ENCODE measurements at places on chromosomes 4 and X.

GRCh38 chrX:64792598-64793337, 183.5 kb downstream of the ZC4H2 start:
- no peak for DNase-seq

GRCh38 chrX:13023567-13023966, 20.9 kb downstream of the FAM9C start:
- no peak for DNase-seq

- DNase-seq = no peak
These were observed 147.0 kb downstream of the PDLIM5 start for GRCh38 chr4:94598758-94599157.

- no peak for DNase-seq
These were observed 809 bp downstream of the ZFP92 start for GRCh38 chrX:153411988-153412574.

- DNase-seq = no peak
These were observed 40.8 kb upstream of the CLDN24 start for GRCh38 chr4:183362916-183363542.

DNA sequence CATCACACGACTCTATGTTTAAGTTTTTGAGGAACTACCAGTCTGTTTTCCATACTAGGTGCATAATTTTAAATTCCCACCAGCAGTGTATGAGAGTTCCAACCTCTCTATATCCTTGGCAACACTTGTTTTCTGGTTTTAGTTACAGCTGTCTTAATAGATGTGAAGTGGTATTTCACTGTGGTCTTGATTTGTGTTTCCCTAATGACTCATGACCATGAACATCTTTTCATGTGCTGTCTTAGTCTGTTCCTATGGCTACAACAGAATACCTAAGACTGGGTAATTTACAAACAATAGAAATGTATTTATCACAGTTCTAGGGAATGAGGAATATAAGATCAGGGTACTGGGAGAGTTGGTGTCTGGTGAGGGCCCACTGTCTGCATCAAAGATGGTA, 51.5 kb upstream of the GPR78 start:
- DNase-seq = no peak

- DNase-seq = no peak
These were observed 209.5 kb upstream of the PACRGL start for GRCh38 chr4:20490734-20491133.

DNA sequence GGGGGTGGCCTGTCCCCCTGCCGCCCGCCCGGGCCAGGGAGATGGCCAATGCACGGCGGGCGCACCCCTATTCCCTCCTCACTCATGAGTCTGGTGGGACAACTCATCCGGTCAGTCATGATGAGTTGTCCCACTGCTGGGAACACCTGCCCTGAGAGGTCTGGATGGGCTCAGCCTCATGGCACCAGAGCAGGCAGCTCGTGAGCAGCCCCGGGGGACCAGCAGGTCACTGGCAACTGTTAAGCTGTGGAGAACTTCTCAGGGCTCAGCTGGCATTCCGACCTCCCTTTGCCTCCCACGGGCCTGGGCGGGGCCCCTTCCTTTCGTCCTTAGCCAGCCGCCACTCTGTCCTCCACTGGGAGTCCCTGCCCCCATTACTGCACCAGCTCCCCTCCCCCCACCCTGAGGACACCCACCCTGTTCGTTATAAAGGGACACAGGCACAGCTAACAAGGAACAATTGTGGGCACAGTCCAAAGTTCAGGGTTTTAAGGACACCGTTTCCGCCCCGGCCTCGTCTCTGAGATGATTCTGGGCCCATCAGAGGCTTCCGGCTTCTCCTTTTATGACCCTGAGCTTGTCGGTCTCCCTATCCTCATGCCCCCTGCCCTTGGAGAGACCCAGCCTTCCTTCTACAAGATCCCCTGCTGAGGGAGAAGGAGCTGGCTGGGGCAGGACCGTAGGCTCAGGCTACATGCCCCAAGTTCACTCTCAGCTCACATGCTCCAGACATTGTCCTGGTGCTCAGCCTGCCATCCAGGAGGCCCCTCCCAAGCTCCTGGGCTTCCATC, 14.6 kb upstream of the KIAA0232 start:
- no peak for DNase-seq

- no peak for DNase-seq
These were observed 27.9 kb downstream of the UGT2B4 start for GRCh38 chr4:69467797-69468196.

- DNase-seq = no peak
These were observed 460.1 kb downstream of the NAF1 start for GRCh38 chr4:162706632-162707031.

DNA sequence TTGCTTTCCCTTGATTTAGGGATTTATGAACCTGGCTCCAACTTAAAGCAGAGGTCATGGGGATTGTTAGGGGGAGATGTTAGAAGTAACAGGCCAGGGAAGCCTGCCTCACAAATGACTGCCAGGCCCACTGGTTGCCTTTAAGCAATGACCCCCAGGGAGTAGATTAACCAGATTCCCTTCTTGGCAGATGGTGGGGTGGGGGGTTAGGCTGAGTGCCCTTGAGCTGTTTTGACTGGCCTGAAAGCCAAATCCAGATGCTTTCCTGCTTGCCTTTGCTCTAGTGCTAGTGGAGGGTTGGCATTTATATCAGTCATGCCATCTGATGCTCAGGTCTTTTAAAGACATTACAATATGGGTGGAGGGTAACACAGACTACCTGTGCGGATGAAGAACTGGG, 128.1 kb downstream of the TMEM164 start:
- DNase-seq = no peak

- peak; percentile 18 for DNase-seq
These were observed 977 bp downstream of the MAGEE1 start for GRCh38 chrX:76428243-76429130.

- no peak for DNase-seq
These were observed 88.3 kb downstream of the AMELX start for GRCh38 chrX:11381464-11381863.

DNA sequence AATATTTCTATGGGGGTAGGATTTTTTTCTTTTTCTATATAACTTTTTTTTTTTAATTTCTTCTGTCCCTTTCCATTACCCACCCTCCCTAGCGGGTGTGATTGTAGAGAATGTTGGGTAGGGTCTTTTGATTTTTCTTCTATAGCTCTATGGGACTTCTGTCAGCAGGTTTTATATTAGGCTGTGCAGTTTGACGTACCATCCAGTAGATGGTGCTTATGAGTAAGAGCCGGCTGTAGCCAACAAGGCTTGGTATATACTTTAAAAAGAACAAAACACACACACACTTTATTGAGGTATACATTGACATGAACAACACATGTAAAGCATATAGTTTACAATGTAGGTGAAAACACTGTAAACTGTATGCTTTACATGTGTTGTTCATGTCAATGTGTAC, 247.9 kb upstream of the POF1B start:
- no peak for DNase-seq

DNA sequence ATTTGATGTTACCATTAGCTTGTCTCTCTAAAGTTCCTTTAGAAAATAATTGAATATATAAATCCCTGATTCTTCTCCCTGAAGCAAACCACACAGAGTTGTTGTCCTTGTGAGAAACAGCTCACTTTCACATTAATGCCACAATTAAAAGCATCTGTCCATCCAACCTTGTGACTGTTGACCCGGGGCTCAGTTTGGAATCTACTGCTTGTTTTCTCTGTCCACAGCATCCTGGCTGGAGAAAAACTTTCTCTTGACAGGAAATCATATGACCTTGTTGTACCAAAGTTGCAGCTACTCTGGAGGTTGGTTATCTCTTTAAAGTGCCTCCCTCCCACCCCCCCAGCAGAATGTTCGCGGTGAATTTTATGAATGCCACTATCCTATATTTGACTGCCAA, 3.1 kb downstream of the PRKG2 start:
- no peak for DNase-seq

- DNase-seq = no peak
These were observed 28.1 kb upstream of the HPSE start for GRCh38 chr4:83362492-83363329.

GRCh38 chr4:128456171-128456570, 168.6 kb upstream of the PGRMC2 start:
- no peak for DNase-seq
